ENCODE measurements at places on chromosomes 4 and X.

- no peak for DNase-seq
These were observed 782 bp downstream of the ARHGAP24 start for GRCh38 chr4:85475631-85476233.

DNA sequence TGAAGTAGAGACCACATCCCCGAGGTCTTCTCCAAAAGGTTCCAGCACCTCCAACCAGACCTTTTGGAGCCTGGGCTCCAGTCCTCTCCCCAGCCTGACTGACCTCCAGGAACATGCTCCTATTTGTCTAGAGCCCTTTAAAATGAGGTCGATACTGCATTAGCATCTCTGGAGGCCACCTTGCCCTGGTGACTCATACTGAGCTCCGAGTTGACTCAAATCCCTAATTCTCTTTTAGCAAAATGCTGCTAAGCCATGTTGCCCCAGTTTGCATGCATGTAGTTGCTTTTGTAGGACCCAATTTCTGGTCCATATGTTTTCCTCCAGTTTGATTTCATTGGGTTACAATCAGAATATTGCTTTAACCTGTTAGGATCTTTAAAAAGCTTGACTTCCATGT, 43.5 kb upstream of the CITED1 start:
- DNase-seq = no peak

GRCh38 chr4:125303058-125303457, 11.7 kb upstream of the FAT4 start:
- DNase-seq = no peak

- DNase-seq = no peak
These were observed 3.8 kb downstream of the GABRE start for GRCh38 chrX:151970661-151971060.

DNA sequence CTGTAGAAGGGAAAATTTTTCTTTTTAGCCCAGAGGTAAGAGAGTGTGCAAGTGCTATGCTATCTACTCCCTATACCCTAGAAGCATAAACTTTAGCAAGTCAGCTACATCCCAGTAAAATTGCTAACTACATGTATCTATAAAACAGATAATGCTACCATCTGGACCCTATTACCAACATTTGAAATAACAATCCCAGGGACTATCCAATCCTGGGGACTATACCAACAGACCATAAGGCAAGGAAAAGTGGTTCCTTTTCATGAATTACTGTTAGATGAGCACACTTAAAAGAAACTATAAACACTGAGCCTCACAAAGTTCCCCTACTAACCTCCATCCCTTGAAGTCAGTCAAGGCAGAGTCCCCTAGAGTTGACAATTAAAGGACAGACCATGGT, 213.6 kb upstream of the VEGFC start:
- no peak for DNase-seq

- DNase-seq = no peak
These were observed 188.5 kb upstream of the ANXA3 start for GRCh38 chr4:78363031-78363570.

DNA sequence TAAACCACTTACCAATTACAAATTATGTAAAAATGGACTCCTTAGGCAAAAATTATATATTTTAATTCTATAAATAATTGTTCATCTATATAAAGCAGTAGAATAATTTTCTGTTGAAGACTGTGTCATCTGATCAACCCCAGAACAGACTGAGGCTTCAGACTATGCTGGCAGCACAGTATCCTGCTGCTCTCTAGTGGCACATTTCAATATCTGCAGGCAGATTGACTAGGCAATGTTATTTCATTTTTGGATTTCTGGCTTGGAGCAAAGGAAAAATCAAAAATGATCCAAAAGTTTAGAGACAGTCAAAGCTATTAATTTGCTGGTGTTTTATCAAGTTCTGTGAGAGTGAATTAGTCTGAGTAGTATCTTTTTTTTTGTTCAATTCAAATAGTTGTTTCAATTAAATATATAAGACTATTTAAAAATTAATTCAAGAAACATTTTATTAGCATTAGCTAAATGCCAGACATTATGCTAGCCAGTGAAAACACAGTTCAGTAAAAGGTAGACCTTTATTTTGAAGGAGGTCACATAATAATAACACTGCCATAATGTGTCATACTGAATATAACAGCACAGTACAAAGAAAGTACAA, 21.3 kb upstream of the SULT1E1 start:
- DNase-seq = peak; percentile 2

DNA sequence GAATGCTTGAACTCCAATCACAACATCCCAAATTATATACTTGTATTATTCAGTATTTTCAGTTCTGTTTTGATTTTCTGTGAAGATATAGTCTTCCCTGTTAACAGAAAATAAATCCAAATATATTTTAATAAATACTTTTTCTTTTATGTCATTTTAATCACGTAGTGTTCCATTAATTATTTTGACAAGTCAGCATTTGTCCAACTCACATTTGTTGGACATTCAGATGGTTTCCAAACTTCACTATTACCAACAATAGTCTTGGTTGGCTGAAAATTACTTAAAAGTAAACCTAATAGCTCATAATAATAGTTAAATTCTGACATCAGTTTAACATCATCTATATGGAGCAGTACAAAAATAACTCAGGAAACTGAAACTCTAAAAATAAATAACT, 60.7 kb upstream of the SPANXD start:
- DNase-seq = no peak

- no peak for DNase-seq
These were observed 9.4 kb downstream of the TEX13A start for GRCh38 chrX:105211066-105211575.

GRCh38 chr4:143726714-143727113, 26.2 kb upstream of the FREM3 start:
- no peak for DNase-seq

DNA sequence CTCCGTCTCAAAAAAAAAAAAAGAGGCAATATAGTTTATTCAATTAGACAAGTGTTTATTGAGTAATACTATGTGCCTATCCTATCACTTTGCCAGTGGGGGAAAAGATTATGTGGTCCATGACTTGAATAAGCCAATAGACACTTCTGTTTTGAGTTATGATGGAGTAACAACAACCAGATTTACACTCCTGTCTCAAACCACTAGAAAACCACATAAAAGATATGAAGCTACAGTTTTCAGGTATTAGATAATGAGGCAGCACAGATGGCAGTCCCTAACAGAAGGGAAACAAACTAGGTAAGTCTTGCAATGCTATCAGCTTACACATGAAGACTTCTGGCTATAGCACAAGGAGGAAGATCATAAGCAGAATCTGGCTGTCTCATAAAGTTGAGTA, 22.5 kb downstream of the NFXL1 start:
- DNase-seq = no peak
